ENCODE measurements at places on chromosomes 11 and 22. TPM values are rescaled to one million over a fixed set of nuclear protein-coding genes. Genes with fewer than 3 reads are reported as not detected.

DNA sequence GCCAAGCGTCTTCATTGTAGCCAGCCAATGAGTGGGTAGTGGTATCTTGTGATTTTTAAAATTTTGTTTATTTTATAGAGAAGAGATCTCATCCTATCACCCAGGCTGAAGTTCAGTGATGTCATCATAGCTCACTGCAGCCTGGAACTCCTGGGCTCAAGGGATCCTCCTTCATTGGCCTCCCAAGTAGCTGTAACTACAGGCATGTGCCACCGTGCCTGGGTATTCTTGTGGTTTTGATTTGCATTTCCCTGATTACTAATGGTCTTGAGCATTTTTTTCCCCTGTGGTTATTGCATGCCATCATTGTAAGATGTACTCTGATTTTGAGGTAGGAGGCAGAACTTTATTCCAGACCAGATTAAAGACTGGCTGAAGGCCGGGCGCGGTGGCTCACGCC is 2.4 kb upstream of the DENND6B start:
- DNase-seq, result no peak

Gene RAB38
- 0.82 TPM for total RNA-seq

Gene TST
- total RNA-seq, result 39.4 TPM

Gene LUZP2
- not detected for total RNA-seq
